H1 (cell line): ENCODE measurements at places on chromosomes 1 and 21.

- no peak for DNase-seq
These were observed 2.7 kb downstream of the MLLT11 start for GRCh38 chr1:151062741-151063371.

DNA sequence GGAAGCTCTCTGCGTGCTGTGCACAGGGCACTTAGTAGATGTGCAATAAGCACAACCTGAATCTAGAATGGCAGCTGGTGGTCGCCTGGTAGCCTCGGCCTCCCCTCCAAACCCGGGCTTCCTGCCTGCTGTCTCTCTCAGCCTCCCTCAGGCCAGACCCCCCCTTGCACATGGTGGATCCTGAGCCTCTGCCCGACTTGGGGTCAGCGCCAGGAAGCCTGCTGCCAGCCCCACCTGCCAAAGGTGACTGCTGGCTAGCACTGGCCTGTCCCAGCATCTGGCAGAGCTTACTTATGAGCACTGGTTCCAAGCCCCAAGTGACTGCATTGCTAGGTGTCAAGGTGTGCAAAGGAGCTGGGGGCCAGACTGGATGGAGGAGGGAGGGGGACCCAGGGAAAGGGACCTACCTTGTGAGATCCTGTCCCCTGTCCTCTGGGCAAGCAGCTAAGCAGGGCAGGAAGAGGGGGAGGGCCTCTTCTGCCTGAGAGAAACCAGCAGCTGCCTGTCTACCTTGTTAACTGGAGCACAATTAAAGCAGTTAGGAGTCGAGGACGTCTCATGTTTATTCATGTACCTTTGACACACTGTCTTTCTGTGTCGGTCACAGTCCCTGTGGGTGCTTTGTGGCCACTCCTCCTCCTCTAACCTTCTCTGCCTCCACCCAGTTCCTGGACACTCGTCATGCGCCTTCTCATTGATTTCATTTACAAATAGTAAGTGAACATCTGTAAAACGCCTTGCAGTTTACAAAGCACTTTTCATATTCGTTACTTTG lies 100.9 kb downstream of the DDX20 start:
- no peak for DNase-seq

DNA sequence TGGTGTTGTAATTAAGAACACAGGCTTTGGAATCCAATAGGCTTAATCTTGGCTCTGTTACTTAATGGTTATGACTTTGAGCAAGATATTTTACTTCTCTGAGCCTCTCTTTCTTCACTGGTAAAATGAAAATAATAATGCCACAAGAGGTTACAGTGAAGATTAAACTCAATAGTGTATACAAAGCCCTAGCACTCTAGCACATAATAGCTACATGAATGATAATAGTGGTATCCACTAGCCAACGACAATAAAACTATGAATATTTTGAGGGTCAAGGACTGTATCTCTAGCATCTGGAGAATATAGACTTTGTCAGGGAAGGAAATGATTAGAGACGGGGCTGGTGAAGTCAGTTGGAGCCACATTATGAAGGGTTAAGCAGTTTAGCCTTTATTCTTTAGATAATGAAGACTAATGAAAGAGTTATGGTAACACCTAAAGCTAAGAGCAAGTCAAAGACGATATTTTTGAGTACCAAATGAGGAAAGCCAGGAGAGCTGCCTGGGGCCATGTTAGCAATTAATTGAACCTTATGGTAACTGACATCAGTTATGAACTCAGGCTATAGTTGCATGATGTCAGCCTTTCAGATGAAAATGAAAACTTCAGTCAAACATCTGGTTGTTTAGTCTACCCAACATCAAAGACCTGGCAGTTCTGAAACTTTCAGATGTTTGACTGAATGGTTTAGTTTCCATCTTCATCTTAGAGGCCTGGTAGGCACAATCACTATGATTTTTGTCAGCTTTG lies 32.8 kb upstream of the RNF11 start:
- DNase-seq, result no peak

DNA sequence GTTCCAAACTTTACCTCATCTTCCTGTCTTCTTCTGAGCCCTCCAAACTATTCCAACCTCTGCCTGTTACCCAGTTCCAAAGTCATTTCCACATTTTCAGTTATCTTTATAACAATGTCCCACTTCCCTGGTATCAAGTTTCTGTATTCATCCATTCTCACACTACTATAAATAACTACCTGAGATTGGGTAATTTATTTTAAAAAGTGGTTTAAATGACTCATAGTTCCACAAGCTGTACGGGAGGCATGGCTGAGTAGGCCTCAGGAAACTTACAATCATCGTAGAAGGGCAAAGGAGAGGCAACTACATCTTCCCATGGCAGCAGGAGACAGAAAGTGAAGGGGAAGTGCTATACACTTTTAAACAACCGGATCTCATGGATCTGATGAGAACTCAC lies 428.5 kb upstream of the RGS18 start:
- no peak for DNase-seq

GRCh38 chr1:246742396-246742795 lies 18.2 kb downstream of the SCCPDH start:
- DNase-seq, result no peak
